Amygdala (tissue), 56 donors: ENCODE measurements at places on chromosomes 3 and 15.

DNA sequence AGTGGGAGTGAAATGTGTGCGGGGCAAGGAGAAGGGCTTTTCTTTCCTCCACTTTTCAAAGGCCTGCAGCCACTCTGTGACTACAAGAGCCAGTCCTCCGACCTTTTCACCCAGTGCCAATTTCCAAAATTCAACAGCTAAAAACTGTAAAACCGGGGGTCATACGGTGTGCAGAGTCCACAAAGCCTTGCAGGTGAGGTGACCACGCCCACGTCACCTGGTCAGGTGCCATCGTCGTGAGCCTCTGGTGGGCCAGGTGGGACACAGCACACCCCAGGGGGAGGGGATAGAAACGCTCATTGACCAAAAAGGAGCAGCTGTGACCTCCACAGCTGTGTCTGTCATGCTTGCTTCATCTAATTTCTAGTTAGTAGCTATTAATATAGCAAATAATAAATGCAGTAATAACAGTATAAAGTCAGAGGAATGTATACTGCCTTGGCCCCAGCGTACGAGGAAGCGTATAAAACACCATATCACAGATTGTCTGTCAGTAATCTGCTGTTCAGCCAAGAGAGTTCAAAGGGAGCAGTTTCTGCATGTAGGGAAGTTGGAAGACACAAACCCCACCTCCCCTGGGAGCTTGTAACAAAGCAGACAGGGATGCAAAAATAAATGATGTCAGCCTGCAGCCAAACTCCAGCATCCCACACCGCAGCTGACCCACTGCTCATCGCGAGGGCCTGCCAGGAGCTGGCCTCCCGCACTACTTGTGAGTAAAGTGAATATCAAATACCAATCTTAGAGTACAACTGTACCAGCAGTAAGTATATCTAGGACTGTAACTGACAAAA is 86.7 kb downstream of the VGLL4 start:
- DNase-seq, result no peak

- DNase-seq, result no peak
Measured at GRCh38 chr3:23900744-23901143, 16.0 kb downstream of the NKIRAS1 start.

GRCh38 chr15:62950462-62950931 is 92.0 kb upstream of the TPM1 start:
- no peak for DNase-seq

GRCh38 chr15:37094915-37095711 is 5.2 kb downstream of the MEIS2 start:
- no peak for DNase-seq

DNA sequence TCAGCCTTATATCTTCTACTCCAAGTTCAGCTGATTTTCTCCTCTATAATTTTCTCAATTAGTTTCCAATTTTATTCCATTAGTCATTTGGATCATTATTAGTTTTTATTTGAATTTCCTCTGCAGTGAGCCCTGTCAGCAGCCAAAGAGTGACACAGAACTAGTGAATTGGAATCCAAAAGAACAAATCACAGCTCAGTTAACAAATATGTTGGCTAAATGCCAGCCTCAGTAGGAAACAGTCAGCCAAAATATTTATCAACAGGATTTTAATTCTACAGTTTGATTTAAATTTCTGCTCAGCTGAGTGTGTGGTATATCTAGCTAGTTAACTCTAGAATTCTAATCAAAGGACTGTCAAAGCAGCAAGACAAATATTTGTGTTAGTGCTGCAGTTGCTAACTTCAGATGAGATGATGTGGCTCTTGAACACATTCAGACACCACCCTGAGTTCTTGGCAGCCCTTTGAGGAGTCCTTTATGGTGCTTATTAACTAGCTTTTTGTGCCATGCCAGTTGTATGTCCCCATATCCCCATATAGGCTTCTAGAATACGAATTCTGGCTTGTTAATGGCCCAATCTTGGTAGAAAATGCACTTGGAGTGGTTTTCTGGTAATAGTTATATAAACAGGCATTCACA is 194.5 kb downstream of the CPNE4 start:
- DNase-seq, result no peak

GRCh38 chr3:24242012-24242698 is 252.5 kb downstream of the THRB start:
- DNase-seq, result no peak

- no peak for DNase-seq
Measured at GRCh38 chr15:100125401-100126191, 216.2 kb downstream of the ADAMTS17 start.

- DNase-seq, result no peak
Measured at GRCh38 chr3:174413062-174413912, 445.8 kb upstream of the NAALADL2 start.

DNA sequence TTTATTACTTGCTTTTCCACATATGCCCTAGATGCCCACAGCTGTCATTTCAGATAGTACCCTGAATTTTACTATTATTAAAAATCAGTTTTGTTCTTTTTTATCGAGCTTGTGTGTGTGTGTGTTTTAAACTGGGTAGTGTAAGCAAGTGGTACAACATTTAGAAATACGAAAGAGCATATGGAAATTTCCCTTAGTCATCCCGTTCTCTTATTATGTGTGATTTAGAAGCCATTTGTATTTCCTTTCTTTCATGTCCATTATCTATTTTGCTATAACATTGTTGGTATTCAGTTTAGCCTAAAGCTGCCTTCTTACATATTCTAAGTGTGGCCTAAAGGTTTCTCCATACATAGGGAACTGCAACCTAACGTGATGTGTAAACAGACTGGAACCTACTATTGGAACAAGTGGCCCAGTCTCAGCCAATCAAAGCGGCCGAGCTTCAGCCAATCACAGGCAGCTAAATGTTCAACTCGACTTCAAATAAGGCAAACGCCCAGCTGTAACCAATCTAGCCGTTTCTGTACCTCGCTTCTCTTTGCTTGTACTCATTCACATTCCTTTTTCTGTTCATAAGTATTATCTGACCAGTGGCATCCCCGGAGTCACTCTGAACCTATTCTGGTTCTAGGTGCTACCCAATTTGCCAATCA is 14.7 kb upstream of the SYN2 start:
- no peak for DNase-seq

- no peak for DNase-seq
Measured at GRCh38 chr15:75712668-75713337, at the start of gene CSPG4. Gene CSPG4 (minus strand): TSS chr15:75712848. CDS start chr15:75712755, 93 bp downstream.

- no peak for DNase-seq
Measured at GRCh38 chr15:70910958-70911357, 18.3 kb downstream of the LRRC49 start.

DNA sequence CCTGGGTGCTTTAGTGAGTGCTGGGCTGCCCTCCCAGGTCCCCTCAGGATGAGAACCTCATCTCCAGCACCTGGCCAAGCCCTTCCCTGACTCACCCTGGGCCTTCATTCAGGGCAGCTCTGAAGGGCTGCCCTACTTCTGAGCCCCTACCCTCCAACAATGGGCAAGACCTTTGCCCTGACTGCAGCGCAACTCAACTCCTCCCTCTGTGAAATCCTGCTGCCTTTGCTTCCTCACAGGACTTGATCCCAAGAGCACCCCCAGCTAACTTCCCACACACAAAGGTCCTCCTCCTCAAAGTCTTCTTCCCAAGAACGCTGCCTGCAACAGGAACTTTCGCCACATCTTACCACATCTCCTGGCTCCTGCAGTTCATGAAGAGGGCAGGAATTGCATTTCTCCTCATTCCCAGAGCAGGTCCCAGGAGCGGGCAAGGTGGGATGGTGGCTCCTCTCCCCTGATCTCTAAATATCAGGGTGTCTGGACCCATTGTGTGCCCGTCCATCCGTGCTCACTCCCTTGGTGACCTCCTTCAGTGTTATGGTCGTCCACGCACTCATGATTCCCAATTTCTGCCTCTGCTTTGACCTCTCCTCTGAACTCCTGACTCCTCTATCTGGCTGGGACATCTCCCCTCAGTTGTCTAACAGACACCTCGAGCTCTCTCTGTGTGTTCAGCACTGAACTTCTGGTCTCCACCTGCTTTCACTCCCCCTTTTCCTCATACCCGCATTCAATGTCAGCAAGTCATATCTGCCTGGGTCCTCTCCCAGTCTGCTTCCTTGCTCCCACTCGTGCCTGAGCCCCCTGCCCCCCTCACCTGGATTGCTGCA is 4.5 kb upstream of the SSUH2 start:
- DNase-seq, result no peak

- peak; percentile 37 for DNase-seq
Measured at GRCh38 chr3:183800243-183800863, 25.0 kb downstream of the MAP6D1 start.

GRCh38 chr3:41301548-41301947 is 102.2 kb downstream of the CTNNB1 start:
- DNase-seq, result no peak

- DNase-seq, result no peak
Measured at GRCh38 chr15:70084461-70084860, 13.3 kb downstream of the TLE3 start.

GRCh38 chr3:149850787-149851584 is 38.0 kb downstream of the RNF13 start:
- DNase-seq, result no peak

- DNase-seq, result no peak
Measured at GRCh38 chr3:183991403-183991802, 26.3 kb downstream of the ABCC5 start.

GRCh38 chr3:12856626-12857025 is 15.3 kb upstream of the RPL32 start:
- no peak for DNase-seq

DNA sequence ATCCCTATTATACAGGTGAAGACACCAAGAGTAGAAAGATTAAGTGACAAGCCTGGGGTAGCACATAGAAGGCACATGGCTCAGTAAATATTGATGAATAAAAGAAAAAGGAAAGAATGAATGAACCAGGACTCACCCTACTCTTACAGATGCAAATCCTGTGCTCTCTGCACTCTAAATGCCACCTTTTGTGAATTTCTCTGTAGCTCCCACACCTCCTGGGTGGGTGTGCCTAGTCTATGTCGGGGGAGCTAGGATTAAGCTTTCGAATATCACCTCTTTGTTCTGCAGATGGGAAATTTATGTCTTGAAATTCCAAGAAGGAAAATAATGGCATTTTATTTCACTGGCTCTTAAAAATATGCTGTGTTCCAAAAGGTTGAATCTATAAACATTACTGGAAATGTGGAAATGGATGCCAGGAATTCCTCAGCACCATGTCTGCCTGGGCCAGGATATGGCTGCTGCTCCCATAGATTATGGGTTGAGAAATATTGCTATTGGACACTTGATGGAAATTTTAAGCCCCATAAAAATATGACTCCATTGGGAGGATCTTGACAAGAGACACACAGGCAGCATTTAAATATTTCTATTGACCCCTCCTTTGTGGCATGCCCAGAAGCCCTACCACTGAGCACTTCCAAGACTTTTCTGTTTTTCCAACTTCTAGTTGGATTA is 43.3 kb downstream of the CCNB2 start:
- no peak for DNase-seq

DNA sequence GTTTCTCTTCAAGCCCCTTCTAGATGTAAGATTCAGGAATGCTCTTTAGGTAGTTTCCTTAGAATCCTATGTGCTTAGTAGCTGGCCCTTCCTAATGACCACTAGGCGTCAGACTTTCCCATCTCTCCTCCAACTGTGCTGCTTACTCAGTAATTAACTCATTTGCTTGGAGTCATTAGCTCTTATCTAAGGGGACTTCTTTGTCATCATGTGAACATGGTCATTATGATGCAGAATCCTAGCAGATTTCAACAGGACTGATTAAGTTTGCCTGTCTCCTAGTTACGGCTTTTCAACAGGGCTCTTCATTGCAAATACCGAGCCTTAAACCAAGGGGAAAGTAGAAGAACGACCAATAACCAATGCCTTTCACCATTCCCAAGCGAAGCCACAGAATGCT is 46.4 kb downstream of the GJD2 start:
- DNase-seq, result peak; percentile 36

GRCh38 chr15:48433226-48433886 is 102.1 kb downstream of the DUT start:
- DNase-seq, result no peak

- no peak for DNase-seq
Measured at GRCh38 chr15:46365572-46365971, 730.7 kb downstream of the SQOR start.

GRCh38 chr15:95324656-95325055 is 1005.8 kb upstream of the NR2F2 start:
- no peak for DNase-seq

DNA sequence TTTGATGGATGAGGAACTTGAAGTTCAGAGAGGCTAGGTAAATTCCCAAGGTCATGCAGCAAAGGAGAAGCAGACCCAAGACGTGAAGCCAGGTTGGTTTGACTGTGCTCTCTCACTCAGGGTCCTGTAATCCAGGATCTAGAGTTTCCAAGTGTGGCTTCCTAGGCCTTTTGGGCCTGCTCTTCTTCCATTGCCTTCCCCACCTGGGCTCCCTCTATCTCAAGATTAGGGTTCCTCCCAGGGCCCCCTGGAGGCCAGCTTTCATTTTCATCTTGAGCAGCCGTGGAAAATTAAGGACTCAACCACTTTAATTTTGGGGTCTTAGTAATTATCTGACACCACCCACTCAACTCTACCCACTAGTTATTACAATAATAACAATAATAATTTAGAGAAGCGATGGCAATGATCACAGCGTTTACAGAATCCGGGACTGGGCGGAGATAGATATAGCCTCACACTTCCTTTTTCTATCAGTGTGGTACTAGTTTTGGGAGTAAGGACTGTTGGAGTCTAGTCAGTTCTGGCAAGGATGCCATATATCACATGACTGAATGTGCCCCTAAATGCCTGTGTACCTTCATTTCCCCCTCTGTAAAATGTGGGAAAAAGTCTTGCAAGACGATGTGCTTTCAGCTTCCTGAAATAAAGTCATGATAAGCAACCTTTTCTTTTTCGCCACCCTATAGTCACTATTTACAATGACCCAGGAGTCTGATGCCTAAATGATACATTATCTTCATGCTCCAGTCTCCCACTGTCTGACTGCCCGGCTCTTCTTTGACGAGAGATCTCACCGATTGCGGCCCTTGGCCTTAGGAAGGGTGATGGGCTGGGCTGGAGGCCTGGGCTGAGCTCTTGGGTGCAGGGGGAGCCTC is 30.2 kb upstream of the MAGEF1 start:
- DNase-seq, result no peak

DNA sequence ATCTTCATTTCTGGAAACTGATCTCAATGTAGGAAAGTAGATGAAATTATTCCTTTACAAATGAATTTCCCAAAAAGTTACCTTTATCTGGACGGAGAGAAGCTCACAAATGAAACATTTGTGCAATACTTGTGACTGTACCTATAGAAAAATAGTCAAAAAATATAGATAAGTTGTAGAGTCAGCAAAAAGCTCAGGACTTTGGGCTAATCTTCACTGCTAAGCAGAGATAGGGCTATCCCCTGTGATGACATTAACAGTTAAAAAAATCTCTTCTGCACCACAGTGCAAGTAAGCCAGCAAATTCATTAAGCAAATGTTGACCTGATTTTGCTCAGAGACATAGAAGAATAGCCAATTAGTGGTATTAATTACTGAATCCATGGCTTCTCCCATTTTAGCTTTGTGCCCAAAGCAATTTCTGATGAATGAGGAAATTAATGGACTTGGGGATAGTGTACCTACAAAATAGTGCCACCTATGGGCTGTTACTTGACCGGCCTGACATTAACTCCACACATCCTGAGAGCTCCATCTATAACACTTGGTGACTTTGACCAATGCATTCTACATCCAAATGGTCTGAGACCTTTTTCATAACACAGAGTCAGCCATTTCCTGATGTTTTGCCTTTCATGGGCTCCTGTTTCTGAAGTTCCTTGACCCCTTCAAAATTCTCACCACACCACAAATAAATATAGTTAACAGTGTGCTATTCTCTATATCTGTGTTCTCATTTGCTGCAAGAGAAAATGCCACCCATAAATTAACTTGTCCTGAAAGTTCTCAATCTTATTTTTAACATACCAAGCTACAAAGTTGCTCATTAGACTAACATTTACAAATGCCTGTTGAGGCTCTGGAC is 105.0 kb downstream of the SSR3 start:
- no peak for DNase-seq

GRCh38 chr15:32716216-32716914 is 1.4 kb upstream of the GREM1 start:
- no peak for DNase-seq
